ENCODE measurements at places on chromosomes 1 and 21.

- DNase-seq, result peak; percentile 68
Measured at GRCh38 chr1:1116701-1117468, 996 bp upstream of the C1orf159 start.

DNA sequence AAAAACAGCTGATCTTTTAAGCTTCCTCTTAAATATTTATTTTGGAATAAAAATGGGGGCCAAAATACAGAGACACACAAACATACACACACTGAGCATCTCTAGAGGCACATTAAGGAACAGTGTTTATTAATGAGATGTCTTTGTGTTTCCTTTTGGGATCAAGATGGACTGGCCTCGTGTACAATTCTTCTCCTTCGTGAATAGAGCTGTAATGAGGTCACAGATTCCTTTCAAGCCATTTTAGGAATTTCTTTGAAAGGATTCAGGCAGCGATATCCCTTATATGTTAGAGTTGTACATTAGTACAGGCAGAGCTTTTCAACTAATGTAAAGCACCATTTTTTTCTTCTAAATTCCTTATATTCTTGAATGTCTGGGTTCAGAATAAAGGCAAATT lies 295.7 kb downstream of the CHRM3 start:
- DNase-seq, result no peak

- no peak for DNase-seq
Measured at GRCh38 chr1:218674280-218674773, 329.2 kb downstream of the TGFB2 start.

DNA sequence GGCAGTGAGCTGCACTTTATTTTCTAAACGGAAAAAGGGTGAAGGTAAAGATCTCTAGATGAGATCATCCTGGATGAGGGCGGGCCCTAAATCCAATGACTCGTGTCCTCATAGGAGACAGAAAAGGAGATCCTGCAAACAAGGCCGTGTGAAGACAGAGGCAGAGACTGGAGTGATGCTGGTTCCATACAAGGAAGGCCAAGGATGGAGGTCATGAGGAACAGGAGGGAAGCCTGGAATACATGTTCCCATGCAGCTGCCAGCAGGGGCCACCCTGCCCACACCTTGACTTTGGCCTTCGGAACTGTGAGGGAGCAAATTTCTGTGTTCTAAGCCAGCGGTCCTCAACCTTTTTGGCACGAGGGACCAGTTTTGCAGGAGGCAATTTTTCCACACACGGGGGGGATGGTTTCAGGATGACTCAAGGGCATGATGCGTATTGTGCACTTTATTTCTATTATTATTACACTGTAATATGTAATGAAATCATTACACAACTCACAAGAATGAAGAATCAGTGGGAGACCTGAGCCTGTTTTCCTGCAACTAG lies 94.3 kb downstream of the PSMG1 start:
- DNase-seq, result no peak

- DNase-seq, result no peak
Measured at GRCh38 chr1:58076258-58076657, 470.3 kb downstream of the OMA1 start.

GRCh38 chr1:19347533-19348172 lies 35.5 kb downstream of the SLC66A1 start:
- no peak for DNase-seq

DNA sequence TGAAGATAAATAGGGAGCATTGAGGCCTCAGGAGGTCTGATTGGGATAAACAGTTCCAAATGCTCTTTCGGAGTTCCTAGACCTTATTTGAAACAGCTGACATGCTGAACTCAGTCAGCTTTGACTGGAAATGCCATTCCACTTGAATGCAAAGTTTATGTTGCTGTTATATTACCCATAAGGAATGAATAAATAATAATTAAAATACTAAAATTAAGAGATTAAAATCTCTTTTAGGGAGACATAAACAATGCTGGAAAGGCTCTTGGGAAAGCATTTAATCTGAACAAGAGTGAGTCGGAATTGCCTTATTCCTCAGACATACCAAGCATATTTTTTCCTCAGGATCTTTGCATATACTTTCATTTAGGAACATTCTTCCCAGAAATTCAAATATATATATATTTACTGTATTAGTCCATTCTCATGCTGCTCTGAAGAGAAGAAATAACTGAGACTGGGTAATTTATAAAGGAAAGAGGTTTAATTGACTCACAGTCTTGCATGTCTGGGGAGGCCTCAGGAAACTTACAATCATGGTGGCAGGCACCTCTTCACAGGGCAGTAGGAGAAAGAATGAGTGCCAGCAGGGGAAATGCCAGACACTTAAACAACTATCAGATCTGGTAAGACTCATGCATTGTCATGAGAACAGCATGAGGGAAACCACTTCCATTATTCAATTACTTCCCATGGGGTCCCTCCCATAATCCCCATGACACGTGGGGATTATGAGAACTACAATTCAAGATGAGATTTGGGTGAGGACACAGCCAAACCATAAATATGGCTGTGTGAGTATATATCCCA lies 318.2 kb upstream of the PLXNA2 start:
- DNase-seq, result no peak

GRCh38 chr1:76268341-76268740 lies 193.8 kb downstream of the ST6GALNAC3 start:
- DNase-seq, result no peak

- DNase-seq, result no peak
Measured at GRCh38 chr1:153527023-153527682, 8.6 kb downstream of the S100A6 start.

- DNase-seq, result no peak
Measured at GRCh38 chr1:100713626-100714025, 5.9 kb upstream of the VCAM1 start.

GRCh38 chr1:6108476-6108875 lies 62.8 kb downstream of the KCNAB2 start:
- DNase-seq, result no peak

DNA sequence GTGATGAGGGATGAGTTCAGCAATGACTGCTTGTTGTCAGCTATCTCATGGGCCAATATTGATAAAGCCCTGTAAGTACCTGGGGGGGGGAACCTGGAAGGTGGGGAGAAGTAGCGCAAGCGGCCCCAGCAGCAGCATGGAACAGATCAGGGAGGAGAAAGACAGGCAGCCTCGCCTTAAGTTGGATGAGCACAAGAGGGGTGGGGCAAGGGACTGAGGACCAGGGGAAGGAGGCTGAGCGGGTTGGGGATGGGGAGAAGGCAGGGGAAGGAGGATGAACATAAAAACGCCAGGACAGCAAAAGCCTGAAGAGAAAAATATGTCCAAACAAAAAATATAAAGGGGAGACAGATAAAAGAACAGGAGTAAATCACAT lies 70.6 kb downstream of the ALG14 start:
- no peak for DNase-seq

- DNase-seq, result no peak
Measured at GRCh38 chr1:56289260-56289659, 290.1 kb downstream of the PLPP3 start.

- DNase-seq, result no peak
Measured at GRCh38 chr1:183773482-183774274, 31.2 kb upstream of the RGL1 start.

GRCh38 chr1:204945565-204945977 lies 74.9 kb downstream of the NFASC start:
- no peak for DNase-seq

DNA sequence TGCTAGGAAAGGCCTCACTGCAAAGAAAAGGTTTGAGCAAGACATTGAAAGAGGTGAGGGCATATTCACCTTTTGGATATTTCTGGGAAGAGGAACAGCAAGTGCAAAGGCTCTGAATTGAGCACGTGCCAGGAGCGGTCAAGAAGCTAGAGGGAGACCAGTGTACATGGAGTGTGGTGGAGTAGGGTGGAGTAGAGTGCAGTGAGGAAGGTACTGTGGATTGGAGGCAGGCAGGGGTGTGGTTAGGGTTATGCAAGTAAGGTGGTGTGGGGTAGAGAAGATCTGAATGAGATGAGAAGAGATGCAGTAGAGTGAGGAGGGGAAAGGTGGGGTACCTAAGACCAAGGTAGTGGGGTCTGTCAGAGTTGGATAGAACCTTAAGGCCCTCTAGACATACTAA lies 119.6 kb downstream of the OMA1 start:
- DNase-seq, result no peak

DNA sequence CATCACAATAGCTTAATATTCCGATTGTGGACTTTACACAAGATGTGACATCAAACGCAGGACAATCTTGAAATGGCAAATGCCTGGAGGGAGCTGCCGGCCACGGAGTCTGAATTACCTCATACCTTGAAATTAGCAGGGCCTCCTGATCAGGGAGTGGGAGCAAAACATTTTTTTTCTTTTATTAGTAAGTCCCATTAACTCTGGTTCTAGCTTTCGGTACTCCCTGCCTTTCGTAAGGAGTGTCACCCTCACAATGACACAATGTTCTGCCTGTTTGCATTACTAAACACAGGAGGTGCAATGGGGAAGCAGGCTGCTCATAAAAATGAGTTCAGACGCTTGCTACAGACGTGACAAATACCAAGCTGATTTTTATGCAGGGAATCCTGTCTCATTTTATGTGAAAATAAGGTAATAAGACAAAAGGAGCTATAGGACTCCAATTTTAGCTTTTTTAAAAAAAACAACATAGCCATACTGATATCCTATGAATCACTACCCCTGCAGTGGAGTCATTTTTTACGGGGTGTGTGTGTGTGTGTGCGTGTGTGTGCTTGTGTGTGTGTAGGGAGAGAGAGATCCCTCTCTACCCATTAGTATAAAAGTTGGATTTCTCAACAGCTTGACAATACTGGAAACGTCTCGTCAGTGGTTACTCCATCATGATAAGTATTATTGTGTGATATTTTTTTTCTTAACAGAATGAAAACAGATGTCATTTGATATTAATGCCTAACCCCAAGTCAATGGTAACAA lies 205.1 kb upstream of the RUNX1 start:
- no peak for DNase-seq

DNA sequence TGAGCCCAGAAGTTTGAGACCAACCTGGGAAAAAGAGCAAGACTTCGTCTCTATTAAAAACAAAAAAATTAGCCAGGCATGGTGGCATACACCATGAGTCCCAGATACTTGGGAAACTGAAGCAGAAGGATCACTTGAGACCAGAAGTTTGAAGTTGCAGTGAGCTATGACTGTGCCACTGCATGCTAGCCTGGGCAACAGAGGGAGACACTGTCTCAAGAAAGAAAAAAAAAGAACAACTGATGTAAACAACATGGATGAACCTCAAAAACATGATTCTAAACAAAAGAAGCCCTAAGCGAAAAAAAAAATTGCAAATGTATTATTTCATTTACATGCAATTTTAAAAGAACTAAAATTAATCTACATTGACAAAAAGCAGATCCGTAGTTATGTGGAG lies 9.0 kb downstream of the LRRC40 start:
- no peak for DNase-seq

DNA sequence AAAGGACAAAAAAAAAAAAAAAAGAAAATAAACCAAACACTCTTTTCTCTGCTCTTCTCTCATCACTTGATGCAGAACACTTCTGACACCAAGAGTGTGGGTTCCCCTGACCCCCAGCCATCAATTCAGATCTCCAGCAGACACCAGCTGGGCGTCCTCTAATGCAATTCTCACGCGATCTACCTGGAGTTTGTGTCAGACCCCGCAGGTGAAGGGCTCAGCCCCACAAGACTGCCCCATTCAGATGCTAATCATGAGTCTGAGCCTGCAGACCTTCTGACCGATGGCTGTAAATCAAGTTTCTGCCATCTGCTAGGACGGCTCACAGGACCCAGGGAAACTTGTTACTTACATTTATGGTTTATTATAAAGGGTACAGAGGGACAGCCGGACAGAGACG lies 133.6 kb upstream of the C1orf174 start:
- DNase-seq, result no peak

- DNase-seq, result no peak
Measured at GRCh38 chr1:228101614-228101993, 1.5 kb downstream of the C1orf35 start.

- DNase-seq, result no peak
Measured at GRCh38 chr1:179826626-179827280, 50.9 kb downstream of the TOR1AIP2 start.

- no peak for DNase-seq
Measured at GRCh38 chr1:239590556-239590955, 204.2 kb downstream of the CHRM3 start.

DNA sequence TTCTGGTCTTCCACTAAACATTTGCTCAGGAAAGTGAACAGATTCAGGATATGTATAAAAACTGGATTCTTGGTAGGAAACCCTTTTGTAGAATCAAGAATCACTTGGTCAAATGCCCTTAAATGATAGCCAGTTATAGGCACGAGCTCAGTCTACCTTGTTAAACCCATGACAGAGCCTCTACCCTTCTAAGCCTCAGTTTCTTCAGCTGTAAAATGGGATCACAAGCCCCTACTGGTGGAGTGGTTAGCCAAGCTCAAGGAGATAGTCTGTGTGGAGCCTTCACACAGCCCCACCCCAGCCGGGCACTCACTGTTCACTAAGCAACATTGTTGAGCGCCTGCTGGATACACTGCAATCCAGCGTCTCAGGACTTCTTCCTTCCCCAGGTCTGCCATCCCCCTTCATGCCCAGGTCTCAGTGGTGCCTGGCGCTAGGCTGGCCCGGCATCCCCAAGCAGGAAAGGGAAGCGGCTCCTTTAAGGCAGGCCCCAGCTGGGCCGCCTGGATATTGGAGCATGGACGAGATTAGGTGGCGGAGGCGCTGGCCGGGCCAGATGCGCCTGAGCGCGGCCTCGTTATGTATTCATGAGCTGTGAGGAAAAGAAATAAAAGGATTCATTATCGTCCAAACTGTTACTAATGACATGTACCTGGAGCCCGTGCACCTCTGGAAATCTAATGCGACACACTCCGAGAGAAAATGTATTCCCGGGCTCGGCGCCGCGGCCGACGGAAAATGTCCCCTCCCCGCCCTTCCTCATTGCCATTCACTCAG lies 75.6 kb downstream of the TAS1R2 start:
- DNase-seq, result no peak
